SJCRH30 (cell line): ENCODE measurements at places on chromosomes 2 and 18. TPM values are rescaled to one million over a fixed set of nuclear protein-coding genes. Genes with fewer than 3 reads are reported as not detected.

FSHR gene
- not detected in 2 replicates for total RNA-seq

DNA sequence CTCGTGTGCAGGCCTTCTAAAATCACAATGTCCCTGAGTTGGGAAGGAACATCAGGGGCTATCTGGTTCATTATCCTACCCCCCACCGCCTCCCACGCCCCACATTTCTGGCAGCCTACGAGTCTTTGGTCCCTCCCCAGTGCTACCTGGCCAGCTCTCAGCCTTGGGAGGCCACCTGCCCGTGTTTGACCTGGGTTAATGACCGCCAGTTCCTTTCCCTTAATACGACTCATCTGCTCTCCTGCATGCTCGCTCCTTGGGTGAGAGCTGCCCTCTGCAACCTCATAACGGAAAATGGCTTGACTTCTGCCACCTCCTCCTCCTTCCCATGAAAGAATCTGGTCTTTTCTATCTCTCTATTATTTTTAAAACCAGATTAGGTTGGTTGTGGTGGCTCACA, 112.5 kb downstream of the NEDD4L start:
- no peak for DNase-seq
- H3K4me1 ChIP-seq = peaks cover 7% of the 10 kb centered on the region; the same call in 1 of the 2 replicates
- no peak overlapping the region for H3K4me3 ChIP-seq

DNA sequence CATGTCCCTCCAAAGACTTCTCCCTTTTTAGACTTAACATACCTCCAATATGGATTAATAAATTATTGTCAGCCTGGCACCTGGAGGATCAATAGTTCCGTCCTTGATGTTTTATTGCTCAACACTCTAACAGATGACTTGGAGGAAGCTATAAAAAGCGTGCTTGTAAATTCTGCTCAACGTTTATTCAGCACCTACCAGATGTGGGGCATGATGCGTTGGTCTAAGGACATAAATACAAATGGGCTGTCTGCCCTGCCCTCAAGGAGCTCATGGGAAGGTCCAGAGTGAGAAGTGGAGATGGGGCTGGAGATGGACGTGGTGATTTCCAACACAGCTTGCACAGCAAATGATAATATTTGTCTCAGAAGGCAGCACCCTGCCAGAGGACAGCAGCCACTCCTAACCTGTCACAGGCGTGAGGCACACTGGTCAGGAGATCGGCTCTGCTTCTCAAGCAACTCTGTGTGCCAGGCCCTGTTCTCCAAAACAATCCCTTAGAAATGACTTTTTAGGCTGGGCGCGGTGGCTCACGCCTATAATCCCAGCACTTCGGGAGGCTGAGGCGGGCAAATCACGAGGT, 25.5 kb upstream of the ZCCHC2 start:
- H3K4me1 ChIP-seq = no peaks in the 10 kb centered on the region
- DNase-seq = no peak
- H3K36me3 ChIP-seq = no peaks in the 10 kb centered on the region

ALPG gene
- total RNA-seq = not detected in 2 replicates

- no peak for DNase-seq
- H3K27me3 ChIP-seq = no peaks in the 10 kb centered on the region
- no peak overlapping the region for H3K27ac ChIP-seq
- no peak overlapping the region for H3K4me3 ChIP-seq
- H3K4me1 ChIP-seq = peaks cover 9% of the 10 kb centered on the region
Measured at GRCh38 chr2:207227749-207228145, 62.0 kb upstream of the KLF7 start.
